Colonic mucosa (tissue), 4 donors: ENCODE measurements at places on chromosomes 4 and X.
A peak's percentile ranks its signal among the peaks of the same experiment; 100 is the strongest.

GRCh38 chrX:10485326-10485725 lies 135.1 kb downstream of the MID1 start:
- H3K36me3 ChIP-seq: no peaks in the 10 kb centered on the region
- no peak for DNase-seq
- no peak overlapping the region for H3K27ac ChIP-seq
- H3K4me1 ChIP-seq: no peaks in the 10 kb centered on the region

DNA sequence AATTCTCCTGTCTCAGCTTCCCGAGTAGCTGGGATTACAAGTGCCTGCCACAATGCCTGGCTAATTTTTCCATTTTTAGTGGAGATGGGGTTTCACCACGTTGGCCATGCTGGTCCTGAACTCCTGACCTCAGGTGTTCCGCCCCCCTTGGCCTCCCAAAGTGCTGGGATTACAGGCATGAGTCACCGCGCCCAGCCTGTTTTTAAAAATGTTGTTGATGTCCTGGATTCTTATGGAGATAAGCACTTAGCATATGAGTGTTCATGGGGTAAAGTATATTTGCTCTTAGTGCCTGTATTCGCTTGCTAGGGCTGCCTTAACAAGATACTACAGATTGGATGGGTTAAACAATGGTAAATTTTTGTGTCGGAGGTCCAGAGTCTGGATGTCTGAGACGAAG lies 91.7 kb downstream of the CEP44 start:
- DNase-seq: no peak
- no peaks in the 10 kb centered on the region for H3K4me1 ChIP-seq
- H3K27me3 ChIP-seq: no peaks in the 10 kb centered on the region
- no peak overlapping the region for H3K4me3 ChIP-seq

DNA sequence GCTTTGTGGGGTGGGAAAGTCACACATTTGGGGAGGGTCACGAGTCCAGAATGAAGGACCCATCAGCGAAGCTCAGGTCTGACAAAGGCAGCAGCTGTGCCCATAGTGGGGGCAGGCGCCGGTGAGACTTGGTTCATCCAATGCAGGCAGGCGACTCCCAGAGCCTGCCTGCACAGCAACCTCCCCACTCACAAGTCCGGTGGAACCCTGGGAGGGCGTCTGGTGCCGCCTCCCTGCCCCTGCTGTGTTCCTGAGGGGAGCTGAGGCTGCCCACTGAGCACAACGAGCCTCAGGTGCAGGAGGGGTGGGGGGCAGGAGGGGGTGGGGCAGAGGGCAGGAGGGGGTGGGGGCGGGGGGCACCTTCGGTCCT lies 13.7 kb downstream of the LRPAP1 start:
- H3K4me1 ChIP-seq: no peaks in the 10 kb centered on the region
- DNase-seq: no peak
- H3K27ac ChIP-seq: no peak overlapping the region
- no peak overlapping the region for H3K4me3 ChIP-seq

DNA sequence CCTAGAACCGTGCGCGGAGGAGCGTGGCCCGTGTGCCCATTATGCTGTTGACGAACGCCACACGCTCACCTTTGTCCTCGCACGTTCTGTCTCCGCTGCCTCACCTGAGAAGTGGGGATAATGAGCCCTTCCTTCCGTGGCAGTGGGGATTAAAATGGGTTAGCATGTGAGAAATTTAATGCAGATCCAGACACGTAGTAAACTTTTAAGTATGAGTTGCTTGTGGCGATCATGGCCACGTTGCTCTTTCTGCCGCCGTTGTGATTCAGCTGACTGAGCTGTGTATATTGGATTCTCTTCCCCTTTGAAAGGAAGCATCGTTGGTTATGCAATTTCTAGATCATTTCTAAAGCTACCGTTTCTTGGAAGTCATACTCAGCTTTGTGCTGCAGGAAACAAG lies 16.5 kb downstream of the TBC1D14 start:
- peaks cover 38% of the 10 kb centered on the region for H3K4me1 ChIP-seq
- peaks cover 13% of the 10 kb centered on the region for H3K36me3 ChIP-seq
- peak overlapping the region; percentile 80 for H3K27ac ChIP-seq
- no peak overlapping the region for H3K4me3 ChIP-seq
- no peaks in the 10 kb centered on the region for H3K27me3 ChIP-seq

GRCh38 chr4:48058617-48059530 lies 42.3 kb downstream of the NIPAL1 start:
- H3K27me3 ChIP-seq: no peaks in the 10 kb centered on the region
- H3K36me3 ChIP-seq: no peaks in the 10 kb centered on the region
- H3K27ac ChIP-seq: no peak overlapping the region
- H3K4me1 ChIP-seq: no peaks in the 10 kb centered on the region

DNA sequence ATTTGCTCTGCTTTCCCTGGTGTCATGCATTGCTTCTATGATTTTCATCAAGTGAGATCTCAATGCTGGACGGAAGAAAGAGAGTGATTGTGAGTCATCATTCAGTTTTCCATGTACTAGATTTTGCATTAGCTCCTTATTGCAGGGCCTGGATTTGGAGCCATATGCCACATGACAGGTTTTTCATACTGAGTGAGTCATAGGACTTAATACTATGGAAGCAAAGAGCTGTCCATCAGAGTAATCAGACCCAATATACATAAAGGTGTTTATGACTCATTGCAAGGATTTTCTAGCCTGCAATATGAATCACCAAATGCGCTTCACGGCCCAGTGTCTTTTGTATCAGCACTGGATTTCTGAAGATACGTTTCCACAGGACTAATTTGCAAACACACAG lies 11.2 kb upstream of the TFDP3 start:
- H3K4me3 ChIP-seq: no peak overlapping the region
- DNase-seq: no peak
- H3K36me3 ChIP-seq: no peaks in the 10 kb centered on the region

DNA sequence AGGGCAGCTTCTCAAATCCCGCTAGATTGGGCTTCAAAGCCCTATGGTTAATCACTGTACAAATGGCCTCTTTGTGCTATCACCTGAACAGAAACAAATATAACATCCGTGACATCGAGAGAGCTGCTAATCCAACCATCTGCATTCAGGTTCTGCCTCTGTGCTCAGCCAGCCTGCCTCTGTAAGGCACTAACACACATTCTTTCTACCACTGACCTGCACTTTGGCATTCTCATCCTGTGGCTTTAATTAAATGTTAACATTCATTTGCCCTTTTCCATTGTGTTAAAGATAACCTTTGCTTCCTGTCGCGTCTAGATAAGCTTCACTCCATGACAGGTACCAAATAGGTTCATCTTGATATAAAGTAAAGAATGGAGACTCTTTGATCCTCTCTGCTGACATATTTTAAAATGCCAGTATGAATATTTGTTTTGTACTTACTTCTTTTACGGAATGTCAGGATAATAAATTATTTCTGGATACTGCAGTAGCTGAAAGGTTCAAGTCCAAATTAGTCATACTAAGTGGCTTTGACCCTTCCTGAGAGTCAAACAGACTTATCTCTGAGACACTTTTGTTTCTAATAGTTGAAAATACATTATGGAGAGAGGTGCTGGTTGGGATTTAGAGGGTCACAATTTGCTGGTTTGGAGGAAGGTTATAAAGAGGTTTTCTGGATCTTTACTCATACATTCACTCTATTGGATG lies 505.7 kb downstream of the PACRGL start:
- no peak for DNase-seq
- no peak overlapping the region for H3K4me3 ChIP-seq
- no peaks in the 10 kb centered on the region for H3K36me3 ChIP-seq
- no peak overlapping the region for H3K27ac ChIP-seq

DNA sequence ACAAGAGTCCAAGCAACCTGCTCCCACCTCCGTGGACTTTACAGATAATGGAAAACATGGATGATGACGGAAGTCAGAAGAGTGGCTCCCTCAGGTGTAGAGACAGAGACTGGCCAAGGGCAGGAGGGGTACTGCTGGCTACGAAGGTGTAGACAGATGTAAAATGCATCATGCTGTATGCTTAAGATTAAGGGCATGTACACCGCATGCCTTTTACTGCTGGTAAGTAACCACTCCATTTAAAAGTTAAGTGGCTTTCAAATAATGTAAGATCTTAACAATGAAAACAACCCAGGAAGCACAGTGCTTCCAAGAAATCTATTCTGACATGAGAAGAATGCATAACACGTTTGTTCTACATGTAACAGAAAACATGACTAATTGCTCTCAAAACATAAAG lies 76.9 kb upstream of the FAM9B start:
- no peak overlapping the region for H3K27ac ChIP-seq
- no peaks in the 10 kb centered on the region for H3K27me3 ChIP-seq

DNA sequence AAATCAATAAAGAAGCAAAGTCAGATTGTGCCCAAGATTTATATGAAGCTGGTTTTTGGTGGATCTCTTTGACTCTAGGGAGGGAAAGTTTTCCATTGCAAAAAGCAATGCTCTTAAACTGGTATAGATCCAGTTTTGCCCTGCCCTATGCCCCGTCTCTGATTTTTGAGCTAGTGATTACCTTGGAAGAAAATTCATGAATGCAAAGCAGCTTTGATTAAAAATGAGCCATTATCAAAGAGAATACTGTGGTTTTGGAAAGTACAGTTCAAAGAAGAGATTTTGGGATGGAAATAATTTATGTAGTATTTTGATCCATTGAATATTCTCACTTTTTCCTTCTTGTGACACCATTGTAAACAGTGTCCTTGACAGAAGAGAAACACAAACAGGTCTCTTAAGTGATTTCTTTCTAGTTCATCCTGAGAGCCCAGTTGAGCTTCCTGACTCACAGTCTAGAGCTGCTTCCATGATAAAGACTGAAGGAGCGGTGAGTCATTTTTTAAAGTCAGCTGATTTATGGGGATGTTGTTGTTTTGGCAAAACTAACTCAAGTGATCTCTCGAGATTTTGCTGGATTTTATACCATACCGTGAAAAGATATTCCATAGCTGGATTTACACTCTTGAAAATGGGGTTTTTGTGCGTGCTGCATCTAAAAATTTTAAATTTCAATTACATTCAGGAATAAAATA lies 76.7 kb downstream of the AFF1 start:
- H3K27ac ChIP-seq: peak overlapping the region; percentile 70
- H3K4me1 ChIP-seq: no peaks in the 10 kb centered on the region
- H3K36me3 ChIP-seq: no peaks in the 10 kb centered on the region
- no peak overlapping the region for H3K4me3 ChIP-seq
- H3K27me3 ChIP-seq: no peaks in the 10 kb centered on the region

DNA sequence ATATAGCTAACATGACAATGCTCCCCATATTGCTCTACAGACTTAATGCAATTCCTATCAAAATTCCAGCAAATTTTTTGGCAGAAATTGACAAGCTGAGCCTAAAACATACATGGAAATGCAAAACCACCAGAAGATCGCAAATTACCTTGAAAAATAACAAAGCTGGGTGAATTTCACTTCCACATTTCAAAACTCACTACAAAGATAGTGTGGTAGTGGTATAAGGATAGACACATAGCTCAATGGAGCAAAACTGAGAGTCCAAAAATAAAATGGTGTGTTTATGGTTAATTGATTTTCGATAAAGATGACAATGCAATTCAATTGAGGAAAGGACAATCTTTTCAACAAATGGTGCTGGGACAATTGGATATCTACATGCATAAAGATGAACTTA lies 65.8 kb downstream of the SLC9A7 start:
- no peak overlapping the region for H3K4me3 ChIP-seq
- no peaks in the 10 kb centered on the region for H3K36me3 ChIP-seq
- DNase-seq: no peak
- no peaks in the 10 kb centered on the region for H3K4me1 ChIP-seq

DNA sequence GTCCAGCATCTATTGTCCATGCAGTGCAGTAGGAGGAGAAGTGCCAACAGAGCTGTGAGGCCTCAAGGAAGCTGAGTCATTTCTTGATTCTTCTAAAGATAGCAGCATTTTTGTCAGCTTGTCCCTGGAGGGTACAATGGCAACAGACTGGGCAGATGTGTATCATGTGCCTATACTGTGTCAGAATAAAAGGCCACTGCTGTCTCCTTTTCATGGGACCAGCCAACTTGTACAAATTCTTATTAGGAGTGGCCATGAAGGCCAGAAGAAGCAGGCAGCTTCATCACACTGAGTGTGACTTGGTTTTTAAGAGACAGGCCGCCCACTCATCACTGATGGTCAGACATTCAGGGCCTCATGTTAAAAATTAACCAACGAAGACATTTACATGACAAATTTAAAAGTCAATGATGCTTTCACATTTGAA lies 185.0 kb upstream of the FAM241A start:
- H3K36me3 ChIP-seq: no peaks in the 10 kb centered on the region
- H3K27ac ChIP-seq: no peak overlapping the region
- no peak overlapping the region for H3K4me3 ChIP-seq
- DNase-seq: no peak
- no peaks in the 10 kb centered on the region for H3K27me3 ChIP-seq

DNA sequence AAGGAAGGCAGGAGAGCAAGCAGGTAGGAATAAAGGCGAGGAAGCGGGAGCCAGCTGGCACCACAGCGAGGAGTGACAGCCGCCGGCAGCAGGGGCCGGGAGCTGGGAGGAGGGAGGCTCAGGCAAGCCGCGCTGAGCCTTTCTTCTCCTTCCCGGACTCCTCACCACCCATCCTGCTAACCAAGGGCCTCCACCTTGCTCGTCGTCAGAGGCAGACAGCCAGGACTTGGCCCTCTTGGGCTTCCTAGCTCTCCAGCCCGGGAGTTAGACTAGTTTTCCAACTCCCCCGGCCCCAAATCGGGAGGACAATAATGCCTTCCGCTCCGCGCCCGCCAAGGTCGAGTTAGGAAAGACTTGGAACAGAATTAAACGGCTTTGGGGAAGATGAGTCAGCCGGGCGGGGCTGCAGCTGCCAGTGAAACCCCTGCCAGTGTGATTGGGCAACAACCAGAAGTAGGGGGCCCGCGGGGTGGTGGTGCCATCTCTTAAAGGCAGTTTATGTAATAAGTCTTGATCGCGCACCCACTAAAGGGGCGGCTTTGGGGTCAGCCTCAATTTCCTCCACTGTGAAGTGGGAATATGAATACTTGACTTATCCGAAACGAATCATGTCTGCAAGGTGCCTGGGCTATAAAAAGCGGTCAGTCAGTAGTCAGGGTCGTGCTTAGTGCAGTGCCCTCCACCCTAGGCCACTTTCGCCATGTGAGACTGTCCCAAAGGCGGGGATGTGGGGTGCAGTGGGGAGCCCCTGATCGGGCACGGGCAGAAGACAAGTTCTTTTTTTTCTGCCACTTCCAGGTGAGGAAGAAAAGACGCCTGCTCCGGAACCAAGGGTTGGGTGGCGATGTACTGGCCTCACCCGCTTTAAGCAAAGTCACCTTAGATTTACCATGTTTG lies 6.7 kb upstream of the HSD17B10 start:
- no peaks in the 10 kb centered on the region for H3K27me3 ChIP-seq
- peak; percentile 77 for DNase-seq
- no peaks in the 10 kb centered on the region for H3K36me3 ChIP-seq

DNA sequence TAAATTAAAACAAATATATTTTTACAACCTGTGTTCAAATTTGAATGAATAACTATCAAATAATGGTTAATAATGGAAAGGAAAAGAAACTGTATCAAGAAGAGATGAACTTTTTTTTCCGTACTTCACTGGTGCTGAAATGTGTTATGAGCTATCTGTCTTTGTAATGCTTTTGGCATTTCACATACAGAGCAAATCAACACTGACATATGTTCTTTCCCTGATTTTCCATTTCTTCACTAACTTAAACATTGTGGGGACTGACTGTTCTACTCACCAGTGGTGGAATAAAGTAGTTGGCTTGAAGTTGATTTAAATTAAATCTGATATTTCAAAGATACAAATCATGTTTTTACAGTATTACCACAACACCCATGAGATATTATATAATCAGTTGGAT lies 304.0 kb upstream of the BMP3 start:
- H3K4me3 ChIP-seq: no peak overlapping the region
- H3K4me1 ChIP-seq: no peaks in the 10 kb centered on the region
- no peaks in the 10 kb centered on the region for H3K27me3 ChIP-seq
- no peaks in the 10 kb centered on the region for H3K36me3 ChIP-seq
- DNase-seq: no peak
